ENCODE measurements at places on chromosomes 2 and 18.

GRCh38 chr2:38398739-38399138, 21.7 kb upstream of the ATL2 start:
- ATAC-seq: no peak

DNA sequence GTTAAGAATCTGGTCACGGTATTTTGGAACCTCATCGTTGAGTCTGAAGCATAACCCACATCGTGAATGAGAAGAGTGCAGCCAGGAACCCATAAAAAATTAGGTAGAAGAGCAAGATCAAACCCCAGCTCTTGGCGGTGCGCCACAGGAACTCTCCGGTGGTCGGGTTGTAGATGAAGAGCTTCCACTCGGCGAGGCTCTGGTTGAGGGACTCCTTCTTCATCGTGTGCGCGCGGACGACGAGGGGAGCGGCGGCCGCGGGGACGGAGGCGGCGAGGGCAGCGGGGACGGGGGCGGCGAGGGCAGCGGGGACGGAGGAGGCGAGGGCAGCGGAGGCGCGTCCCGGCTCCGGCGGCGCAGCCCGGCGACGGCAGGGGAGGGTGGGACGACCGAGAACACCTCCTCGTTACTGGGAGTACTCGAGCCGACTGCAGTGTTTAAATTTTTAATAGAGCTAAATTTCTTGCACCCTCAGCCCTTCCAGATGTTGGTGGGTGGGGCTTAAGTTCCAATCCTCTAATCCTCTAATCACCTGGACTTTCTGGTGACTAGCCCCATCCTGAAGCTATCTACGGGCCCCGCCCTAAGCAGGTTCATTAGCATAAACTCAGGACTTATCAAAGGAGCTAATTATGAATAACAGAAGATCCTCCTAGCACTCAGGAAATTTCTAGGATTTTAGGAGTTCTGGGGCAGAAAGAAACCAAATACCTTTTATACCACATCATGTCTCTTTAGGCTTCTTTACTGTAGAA, 20.4 kb upstream of the PAPOLG start:
- peak; percentile 48 for ATAC-seq

GRCh38 chr18:12315490-12315889, 7.4 kb downstream of the TUBB6 start:
- peak; percentile 55 for ATAC-seq

- ATAC-seq: no peak
Measured at GRCh38 chr2:227973241-227973640, 101.8 kb downstream of the DAW1 start.

DNA sequence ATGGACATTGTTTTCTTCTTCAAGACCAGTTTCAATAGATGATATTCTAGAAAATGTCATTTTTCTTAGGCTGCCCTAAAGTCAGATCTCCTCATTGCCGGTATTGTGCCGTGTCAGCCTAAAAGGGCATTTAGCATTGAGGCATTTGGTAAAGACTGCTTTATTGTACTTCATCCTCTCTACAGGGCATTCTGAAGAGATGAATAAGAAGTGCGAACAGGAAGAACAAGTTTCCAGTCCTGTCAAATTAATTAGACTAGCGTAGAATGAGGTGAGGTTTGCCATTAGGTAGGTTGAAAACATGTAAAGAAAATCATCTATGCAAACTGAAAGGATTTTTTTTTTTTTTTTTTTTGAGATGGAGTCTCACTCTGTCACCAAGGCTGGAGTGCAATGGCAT, 60.6 kb downstream of the ETAA1 start:
- ATAC-seq: no peak

DNA sequence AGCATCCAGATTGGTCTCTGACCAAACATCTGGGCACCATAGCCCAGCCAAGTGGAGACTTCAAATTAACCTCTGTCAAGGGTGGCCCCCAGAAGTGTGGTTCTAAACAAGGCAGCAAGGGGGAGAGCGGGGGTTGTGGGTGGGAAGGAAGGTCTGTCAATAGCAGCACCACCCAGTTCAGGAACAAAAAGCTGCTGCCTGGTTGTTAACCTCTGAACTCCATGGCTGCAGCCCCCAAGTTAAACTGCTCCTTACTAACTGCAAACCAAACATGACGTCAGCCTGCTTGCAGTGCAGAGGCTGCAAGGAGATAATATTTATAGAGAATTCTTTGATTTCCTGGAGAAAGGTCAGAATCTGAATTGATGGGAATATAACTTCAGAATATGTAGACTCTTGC, 76.5 kb downstream of the ARL4C start:
- ATAC-seq: no peak

DNA sequence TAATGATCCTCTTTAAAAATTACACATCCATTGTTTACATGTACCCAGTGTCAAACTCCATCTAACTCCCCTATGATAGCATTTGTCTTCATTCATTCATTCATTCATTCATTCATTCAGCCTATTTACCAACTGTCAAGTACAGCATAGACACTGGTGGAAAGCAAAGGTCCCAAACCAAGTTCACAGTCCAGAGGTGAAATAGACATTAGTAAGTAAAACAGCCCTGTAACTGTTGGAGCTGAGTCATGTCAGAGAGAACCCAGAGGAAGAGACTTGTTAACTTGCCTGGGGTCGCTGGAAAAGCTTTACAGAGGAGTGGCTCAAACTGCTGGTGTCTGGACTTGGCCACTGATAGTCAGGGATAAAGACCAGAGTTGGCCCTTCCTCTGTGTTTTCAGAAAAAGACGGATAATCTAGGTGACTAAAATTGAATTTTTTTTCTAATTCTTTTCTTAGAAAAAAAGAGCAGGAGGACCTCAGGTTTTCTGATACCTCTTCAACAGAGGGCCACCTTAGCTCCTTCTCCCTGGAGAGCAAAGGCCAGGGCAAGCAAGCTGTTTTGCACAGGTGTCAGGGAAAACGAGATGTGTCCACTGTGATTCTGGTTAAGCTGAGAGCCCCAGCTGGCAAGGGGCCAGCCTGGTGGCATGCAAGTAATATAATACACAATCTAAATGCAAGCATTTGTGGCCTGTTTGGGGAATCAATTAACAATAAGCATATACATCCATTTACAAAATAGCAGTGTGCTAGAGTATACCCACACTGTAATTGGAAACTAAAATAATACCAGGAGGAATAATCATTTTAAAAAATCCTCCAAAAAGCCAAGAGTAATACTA, 96.7 kb upstream of the SLC14A2 start:
- no peak for ATAC-seq

DNA sequence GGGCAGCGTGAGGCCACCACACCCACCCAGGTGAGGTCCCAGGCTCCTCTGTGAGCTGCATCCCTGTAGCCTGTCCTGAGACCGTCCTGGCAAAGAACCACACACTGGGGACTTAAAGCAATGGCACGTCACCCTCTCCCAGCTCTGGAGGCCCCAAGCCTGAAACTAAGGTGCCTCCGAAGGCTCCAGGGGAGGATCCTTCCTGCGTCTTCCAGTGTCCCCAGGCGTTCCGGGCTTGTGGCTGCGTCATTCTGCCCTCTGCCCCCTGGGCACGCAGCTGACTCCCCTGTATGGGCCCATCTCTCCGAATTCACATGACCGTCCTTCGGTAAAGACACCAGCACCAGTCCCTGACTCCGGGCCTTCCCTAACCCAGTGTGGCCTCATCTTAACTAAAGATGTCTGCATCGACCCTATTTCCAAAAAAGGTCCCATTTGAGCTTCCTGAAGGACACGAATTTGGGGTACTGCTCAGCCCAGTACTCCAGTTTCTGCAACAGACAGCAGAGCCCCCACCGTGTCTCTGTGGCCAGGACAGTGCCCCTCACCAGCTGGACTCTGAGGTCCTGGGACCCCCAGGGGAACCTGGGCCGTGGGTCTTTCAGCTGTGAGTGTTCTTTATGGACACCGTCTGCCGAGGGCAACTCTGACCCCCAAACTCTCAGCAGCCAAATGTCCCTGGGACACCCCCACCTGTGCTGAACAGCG, 75.2 kb upstream of the CTDP1 start:
- ATAC-seq: no peak

DNA sequence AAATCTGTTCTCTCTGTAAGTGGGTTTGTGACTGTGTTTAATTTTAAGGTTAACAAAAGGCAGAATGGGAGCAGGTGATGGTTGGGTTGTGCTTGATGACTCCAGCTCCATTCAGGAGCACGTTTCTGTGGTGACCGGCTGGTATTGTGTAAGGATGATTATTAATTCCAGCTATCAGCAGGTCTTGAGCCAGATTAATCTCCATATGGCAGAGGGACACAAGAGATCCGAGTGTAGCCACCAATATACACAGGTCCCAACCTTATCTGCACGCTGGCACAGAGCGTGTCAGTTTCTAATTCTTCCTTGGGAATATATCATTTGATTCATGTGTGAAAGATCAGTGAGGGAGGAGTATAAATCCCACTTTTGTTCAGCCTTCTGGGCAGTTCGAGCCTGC, 199.0 kb upstream of the DCC start:
- no peak for ATAC-seq

DNA sequence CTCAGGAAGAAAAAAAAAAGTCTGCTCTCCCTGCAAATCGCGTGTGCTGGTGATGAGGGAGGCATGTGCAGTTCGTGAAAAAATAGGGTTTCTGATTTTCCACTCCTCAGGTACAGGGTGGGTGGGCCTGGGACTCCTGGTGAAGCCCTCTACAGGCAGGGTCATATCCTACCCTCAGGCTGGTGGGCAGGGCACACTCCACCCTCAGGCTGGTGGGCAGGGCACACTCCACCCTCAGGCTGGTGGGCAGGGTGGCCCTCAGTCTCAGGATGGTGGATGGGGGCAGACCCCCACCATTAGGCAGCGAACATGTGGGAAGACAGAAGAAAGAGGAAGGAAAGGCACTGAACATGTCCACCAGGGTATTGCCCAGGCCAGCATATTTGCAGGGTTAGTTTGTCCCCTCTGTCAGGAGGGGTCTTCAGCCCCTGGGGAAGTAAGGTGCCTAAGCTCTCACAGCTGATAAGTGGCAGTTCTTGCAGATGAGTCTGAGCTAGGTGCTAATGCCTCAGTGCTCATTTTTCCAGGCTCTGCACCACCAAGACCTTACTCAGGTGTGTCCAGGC, 95.2 kb upstream of the RAB6C start:
- no peak for ATAC-seq

GRCh38 chr2:124165698-124166097, 140.6 kb downstream of the CNTNAP5 start:
- ATAC-seq: no peak

- ATAC-seq: no peak
Measured at GRCh38 chr2:81876624-81877023, 1572.1 kb upstream of the LRRTM1 start.

DNA sequence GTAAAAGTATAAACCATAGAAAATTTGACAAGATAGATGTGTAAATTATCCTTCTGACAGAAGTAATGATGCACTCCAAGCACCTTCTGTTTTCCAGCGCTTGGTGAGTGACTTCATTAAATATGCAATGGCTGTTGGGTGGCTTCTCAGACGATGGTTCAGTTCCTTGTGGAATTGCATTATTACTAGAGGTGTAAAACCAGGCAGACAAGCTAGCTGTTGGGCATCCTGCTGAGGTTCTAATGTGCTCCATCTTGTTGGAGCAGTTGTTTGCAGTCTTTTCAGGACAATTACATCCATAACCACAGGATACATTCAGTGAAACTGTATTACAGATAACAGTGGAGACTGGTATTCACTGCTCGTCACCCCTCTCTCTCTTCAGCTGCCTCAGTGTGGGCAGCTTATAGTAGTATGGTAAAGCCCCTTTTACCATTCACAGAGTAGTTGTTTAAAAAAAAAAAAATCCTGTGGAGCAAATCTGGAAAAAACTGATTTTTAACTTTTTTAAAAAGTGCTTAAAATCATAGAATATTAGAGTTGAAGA, 143.5 kb downstream of the AGPS start:
- no peak for ATAC-seq

DNA sequence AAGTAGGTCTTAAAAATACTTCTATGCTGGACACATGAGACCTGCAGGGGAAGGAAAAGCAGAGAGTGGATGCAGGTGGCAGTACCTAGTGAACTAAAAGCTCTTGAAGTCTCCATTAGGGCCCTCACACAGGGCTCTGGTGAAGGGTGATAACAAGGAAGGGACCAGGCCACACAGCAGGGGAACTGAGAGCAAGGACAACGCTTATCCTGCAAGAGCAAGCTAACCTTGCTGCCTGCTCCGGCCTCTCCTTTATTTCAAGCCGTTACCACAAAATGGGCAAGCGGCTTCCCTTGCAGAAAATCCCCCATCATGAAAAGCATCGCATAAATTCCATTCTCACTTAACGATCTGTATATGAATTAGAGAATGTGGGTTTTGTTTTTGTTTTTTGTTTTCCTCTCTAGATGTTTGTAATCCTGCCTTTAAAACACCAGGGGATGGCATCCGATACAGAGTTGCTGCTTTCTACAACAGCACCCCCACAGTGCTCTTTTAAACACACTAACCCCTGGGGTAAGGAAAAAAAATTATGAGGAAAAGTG, 64.5 kb downstream of the CACNB4 start:
- no peak for ATAC-seq

DNA sequence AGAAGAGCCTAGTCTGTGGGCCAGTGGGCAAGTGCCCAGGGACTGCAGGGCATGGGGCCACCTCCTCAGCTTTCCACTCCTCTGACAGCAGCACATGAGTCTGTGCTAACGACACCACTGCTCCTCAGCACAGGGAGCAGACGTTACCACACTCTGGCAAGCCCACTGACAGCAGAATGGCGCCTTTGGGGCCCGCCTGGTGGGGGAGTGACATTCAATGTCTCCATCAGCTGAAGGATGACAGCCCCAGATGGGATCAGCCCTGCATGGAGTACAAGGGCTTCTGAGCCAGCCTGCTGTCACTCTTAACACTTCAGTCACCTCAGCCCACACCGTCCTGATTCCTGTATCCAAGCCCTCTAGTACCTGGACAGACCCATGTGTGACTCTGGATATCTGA, 149.4 kb upstream of the SMAD2 start:
- ATAC-seq: no peak

- ATAC-seq: no peak
Measured at GRCh38 chr2:182890773-182891378, 24.4 kb upstream of the FRZB start.

- ATAC-seq: no peak
Measured at GRCh38 chr18:13070460-13070859, 79.3 kb downstream of the CEP192 start.

- ATAC-seq: no peak
Measured at GRCh38 chr2:95179451-95179850, 13.8 kb downstream of the ZNF2 start.

DNA sequence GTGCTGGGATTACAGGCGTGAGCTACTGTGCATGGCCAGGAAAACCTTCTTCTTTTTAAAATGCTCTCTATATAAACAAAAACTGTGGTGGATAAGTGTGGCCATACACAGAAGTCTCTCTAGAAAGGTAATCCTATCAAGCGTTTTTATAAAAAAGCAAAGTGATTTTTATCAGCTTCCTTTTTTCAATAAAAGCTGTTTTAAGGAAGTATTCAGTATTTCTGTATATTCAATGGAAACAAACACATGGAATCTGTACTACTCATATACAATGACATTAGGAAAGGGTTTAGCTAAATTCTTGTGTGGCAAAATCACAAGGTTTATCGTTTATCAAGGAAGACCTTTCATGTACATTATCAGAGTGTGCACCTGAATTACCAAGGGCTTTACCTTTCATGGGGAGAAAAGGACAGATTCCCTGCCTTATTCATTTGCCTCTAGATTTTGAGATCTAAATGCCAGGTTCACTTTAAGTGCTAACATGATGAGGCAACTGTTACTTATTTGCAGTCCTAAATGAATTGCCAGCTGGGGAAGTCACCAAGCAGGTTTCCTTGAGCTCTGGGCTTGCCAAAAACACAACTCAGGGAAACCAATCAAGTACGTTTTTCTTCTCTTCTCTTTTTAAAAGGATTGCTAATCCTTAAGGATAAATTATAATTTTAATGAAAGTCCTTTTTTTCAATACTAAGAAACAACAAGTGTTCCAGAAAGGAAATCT, 70.8 kb downstream of the RTN4 start:
- ATAC-seq: no peak
